ENCODE measurements at places on chromosomes 13 and 19.

DNA sequence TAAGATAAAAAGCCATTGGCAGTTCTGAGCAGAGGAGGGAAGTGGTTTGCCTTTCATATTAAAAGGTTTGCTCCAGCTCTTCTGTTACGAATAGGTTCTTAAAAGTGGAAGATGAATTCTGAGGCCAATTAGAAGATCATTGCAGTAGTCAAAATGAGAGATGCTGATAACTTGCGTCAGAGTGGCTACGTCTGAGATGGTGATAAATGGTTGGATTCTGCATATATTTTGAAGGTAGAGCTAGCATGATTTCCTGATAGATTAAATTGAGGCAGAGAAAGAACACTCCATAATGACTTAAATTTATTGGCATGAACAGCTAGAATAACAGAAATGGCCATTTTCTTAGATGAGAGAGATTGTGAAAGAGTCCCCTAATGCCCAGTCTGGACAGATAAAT is 652.6 kb downstream of the DACH1 start:
- DNase-seq = no peak

DNA sequence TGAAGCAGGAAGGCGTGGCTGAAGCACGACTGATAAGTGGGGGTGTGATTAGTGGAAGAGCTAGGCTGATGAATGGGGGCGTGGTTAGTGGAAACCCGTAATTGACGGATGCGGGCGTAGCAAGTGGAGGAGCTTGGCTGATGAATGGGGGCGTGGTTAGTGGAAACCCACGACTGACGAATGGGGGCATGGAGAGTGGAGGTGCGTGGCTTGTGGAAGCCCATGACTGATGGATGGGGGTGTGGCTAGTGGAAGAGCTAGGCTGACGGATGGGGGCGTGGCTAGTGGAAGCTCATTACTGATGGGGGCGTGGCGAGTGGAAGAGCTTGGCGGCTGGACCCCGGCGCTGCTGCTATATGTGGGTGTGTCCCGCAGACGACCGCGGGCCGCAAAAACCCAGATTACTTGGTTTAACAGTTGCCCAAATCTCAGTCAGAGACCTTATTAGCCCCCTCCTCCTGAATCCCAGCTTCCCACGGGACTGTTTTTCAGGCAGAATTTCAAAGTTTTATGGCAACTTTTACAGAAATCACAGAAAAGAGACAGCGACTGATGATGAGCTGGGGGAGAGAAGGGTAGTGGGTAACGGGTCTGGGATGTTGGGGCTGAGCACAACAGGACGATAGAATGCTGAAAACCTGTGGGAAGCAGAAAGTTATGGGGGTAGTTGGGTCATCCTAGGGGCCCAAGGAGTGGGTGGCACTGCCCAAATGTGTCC is 9.0 kb upstream of the MEIS3 start:
- DNase-seq = peak; percentile 68

- no peak for DNase-seq
Measured at GRCh38 chr13:48505597-48506091, 27.2 kb downstream of the RCBTB2 start.

- peak; percentile 23 for DNase-seq
Measured at GRCh38 chr19:40529093-40529954, 47.3 kb upstream of the SHKBP1 start.

- DNase-seq = no peak
Measured at GRCh38 chr13:48728226-48728625, 74.5 kb downstream of the CYSLTR2 start.

GRCh38 chr13:31675440-31675953 is 63.8 kb upstream of the RXFP2 start:
- DNase-seq = no peak

GRCh38 chr13:114166381-114167131 is 12.5 kb upstream of the CFAP97D2 start:
- no peak for DNase-seq

- DNase-seq = no peak
Measured at GRCh38 chr13:44537248-44537647, 38.9 kb downstream of the TSC22D1 start.

DNA sequence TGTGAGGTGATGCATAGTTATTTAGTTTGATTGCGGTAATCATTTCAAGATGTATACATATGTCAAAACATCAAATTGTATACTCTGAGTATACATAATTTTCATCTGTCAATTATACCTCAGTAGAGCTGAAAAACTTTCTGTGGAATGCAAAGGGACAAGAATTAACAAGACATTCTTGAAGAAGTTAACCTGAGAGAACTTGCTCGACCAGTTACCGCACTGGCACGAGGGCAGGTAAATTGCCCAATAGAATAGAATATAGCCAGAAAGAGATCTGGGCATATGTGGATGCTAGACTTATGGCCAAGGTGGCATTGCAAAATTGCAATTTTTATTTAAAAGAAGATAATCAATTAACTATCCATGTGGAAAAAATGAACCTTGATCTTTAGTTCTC is 42.3 kb upstream of the GJB6 start:
- no peak for DNase-seq

DNA sequence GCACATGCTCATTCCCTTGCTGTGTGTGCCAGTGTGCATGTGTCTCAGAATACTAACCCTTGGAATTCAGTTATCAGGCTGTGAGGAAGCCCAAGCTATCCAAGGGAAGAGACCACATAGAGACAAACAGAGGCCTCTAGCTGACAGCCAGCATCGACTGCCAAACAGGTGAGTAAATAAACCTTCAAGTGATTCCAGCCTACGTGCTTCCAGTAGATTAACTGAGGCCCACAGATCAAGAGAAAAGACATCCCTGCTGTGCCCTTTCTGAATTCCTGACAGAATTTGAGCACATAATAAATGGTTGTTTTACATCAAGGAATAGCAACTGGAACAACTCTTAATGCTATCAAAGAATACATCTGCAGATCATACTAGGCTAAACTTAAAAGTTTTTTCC is 17.5 kb downstream of the ZC3H13 start:
- no peak for DNase-seq

- no peak for DNase-seq
Measured at GRCh38 chr19:15636026-15636425, 4.7 kb upstream of the CYP4F3 start.

GRCh38 chr13:102198418-102199311 is 203.2 kb downstream of the FGF14 start:
- DNase-seq = no peak

DNA sequence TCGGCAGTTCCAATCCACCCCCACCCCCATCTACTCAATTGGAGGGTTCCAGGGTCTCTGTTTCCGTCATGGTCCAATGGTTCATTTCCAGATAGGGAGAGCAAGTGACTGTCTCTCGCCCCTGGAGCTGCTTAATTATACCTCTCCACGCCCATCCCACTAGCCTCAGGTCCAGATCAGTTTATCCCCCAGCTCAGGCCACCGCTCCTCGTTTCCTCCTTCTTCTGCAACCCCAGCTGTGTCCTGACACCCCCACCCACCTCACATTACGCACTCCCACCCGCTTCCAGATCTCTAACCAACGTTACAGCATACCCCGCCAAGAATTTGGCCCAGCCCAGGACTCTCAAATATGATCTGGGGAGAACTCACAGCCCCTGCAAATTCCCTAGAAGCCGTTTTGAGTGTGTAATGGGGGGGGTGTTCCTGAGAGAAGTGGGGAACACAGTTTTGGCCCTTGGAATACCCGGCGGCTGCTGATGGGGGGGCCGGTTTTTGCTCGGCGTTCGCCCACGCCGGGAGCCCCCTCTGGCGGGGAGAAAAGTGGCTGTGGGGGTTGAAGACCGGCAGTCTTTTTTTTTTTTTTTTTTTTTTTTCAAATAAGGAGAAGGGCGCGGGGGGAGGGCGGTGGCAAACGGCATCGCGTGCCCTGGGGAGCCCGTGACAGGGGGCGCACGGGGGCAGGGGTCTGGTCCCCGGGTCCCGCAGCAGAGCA is 1.7 kb upstream of the PDE4A start:
- no peak for DNase-seq

- DNase-seq = no peak
Measured at GRCh38 chr13:102589301-102589822, 7.4 kb upstream of the TPP2 start.

- DNase-seq = no peak
Measured at GRCh38 chr13:111129465-111130115, 14.5 kb downstream of the ARHGEF7 start.

DNA sequence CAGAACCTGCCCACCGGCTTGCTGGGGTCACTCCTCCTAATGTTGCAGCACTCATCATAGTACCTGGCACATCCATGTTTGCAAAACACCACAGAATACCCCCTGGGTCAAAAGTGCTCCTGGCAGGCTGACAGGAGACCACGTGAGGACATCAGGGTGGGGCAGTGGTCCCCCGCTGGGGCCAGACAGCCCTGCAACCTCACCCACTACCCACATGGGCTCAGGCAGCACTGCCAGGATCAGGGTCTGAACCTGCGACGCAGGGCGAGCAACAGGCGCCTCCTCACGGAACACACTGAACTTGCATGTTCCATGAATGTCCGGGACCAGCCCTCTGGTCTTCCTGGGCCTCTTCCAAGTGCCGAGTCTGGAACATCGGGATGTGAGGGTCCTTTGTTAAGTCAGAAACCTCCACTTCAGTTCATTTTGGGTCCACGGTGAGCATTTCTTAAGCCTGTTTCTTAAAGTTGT is 1.4 kb upstream of the SLC7A9 start:
- no peak for DNase-seq

- no peak for DNase-seq
Measured at GRCh38 chr13:84962849-84963248, 836.4 kb downstream of the SLITRK6 start.

DNA sequence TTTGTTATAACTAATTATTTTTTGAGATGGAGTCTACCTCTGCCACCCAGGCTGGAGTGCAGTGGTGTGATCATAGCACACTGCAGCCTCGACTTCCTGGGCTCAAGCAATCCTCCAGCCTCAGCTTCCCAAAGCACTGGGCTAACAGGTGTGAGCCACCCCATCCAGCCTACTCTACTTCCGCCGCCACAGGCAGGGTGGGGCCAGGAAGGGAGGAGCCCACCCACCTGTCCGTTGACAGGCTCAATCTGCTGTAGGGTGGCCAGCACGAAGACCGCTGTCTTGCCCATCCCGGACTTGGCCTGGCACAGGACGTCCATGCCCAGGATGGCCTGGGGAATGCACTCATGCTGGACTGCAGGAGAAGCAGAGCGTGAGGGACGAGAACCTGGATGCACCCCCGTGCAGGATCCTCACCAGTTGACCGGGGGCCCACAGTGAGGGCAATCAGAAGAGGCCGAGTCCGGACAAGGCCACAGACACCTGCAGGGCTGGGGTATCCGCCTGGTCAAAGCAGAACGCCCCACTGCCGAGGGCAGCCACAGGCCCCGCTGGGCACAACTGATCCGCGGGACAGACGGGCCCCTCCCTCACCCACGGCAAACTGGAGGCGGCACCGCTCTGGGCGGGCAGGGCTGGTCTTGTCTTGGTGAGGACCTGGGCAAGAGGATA is 6.7 kb downstream of the DDX39A start:
- no peak for DNase-seq

GRCh38 chr19:55368701-55369563 is 1.3 kb downstream of the IL11 start:
- no peak for DNase-seq

GRCh38 chr13:93364166-93364565 is 137.6 kb downstream of the GPC6 start:
- DNase-seq = no peak

- DNase-seq = no peak
Measured at GRCh38 chr13:37640499-37640898, 41.9 kb upstream of the POSTN start.

DNA sequence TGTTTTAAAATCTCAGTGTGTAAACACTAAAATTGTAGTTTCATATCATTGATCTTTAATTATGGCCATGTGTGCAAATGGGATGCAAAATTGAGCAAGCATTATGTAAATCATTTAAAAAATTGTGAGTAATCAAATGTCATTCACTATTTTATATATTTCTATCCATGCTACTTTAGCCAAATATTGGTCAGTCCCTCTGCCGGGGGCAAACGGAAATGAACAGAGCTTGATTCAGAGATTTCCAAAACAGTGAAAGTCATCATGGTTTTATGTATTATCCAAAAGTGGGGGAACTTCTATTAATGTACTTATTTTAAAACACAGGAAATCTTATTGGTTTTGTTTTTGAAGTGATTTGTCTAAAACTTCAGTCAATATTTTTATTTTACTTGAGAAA is 219.1 kb downstream of the IRS2 start:
- no peak for DNase-seq

DNA sequence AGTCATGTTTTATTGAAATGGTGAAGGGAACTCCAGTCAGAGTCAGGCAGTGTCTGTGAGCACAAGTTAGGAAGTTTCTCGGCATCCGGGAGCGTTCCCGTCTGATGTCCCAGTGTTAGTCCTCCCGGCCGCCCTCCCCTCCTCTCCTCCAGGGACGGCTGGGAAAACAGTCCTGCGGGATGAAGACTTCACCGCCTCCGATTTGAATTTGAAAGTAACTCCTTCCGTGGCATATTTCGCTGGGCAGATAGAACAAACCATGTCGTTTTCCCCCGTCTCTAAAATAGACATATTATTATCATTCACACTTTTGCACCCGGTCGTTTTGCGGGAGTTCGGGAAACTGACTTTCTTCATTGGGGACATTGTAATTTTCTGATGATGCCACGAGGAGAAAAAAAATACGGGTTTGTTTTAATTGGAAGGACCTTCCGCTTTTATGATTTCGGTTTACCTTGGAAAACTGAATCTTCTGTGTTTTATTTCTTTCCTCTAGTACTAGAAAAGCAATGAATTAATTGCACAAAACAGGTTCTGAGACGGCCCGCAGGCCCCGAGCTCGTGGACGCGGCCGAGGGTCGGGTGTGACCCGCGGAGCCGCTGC is 76.6 kb downstream of the ZIC5 start:
- no peak for DNase-seq
